ENCODE measurements at places on chromosomes 11 and 22. TPM values are rescaled to one million over a fixed set of nuclear protein-coding genes. Genes with fewer than 3 reads are reported as not detected.

Gene CLDN5
- 0.38 TPM for total RNA-seq

Gene UCP3
- total RNA-seq = 2.6 TPM

Gene CARD18
- not detected for total RNA-seq

Gene CTSW
- total RNA-seq = 12.3 TPM

Gene KRTAP5-1
- not detected for total RNA-seq

Gene BBOX1
- total RNA-seq = not detected

Gene OOSP4B
- total RNA-seq = not detected

Gene OR51B2
- not detected for total RNA-seq

Gene RBMXL2
- not detected for total RNA-seq

Gene CAPN1
- 65.5 TPM for total RNA-seq

Gene DGCR6L
- 38.1 TPM for total RNA-seq

Gene DEUP1
- not detected for total RNA-seq

- DNase-seq = no peak
Measured at GRCh38 chr11:64598797-64599697, 8.0 kb downstream of the SLC22A12 start.

DNA sequence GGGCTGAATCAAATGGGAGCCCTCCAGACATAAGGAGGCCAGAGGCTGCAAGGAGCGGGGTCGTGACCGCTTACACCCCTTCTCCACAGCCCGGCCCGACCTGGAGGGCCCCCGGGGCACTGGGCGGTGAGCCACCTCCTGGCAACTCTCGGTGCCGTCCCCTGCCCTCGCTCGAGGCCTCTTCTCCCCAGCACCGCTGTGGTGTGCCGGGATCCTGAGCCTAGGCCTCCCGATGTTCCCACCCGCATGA is 432 bp upstream of the GP1BB start:
- DNase-seq = no peak

DNA sequence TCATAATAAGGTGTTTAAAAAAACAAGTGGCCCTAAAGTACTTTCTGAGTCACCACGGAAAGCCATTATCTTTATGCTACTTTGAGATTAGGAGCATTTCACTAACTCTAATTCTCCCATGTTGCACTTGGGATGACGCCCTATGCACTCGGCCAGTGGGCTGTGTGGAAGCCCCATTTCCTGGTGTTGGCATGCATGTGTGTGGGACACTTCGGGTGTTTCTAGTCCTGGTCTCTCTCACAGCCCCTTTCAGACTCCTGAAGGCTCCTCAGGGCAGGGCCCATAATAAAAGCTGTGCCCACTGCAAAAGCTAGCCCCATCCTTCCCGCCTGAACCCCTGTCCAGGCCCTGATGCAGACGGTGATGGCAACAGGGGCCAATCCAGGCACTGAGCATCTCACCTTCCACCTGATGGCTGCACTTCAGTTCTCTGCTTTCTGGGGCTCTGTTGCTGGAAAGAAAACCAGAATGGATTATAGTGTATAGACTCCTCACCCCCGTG is 14.9 kb upstream of the FXYD2 start:
- DNase-seq = no peak

DNA sequence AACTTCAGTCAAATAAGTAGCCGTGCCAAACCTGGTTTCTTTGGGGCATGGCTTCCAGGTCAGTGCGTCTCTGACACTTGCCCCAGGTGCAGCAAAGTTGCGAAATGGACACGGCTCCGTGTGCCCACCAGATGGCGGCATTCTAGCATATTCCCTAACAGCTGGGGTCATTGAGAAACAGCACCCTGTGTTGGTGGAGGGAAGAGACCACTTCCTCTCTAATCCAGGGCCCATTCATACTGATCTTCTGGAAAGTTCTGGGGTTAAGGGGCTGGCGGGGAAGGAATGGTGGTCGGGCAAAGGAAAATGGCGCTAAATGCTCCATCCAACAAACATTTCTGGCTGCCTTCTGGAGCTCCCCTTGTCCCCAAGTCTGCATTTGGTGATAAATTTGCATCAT is 141.2 kb upstream of the TIMP3 start:
- DNase-seq = peak; percentile 36

DNA sequence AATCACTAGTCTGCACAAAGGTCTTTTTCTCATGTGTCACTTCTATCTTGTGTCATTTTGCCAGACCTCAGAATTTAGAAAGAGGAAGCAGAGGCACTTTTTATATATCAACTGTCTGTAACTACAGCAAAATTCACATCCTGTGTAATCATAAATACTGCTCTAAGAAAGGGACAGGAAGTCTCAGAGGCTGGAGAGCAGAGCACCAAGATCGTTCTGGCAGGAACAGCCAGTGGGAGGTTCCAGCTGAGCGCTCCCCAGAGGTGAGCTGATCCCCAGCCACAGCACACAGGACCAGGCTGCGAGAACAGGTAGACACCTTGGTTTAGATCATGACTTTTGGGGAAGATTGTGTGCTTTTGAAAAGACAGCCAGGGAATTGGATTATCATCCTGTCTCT is at the start of gene MS4A7:
MS4A7 (plus strand) TSS at position 179 of the 400 bp plus-strand sequence. CDS start 4,610 bp downstream, outside the sequence.
- DNase-seq = no peak

DNA sequence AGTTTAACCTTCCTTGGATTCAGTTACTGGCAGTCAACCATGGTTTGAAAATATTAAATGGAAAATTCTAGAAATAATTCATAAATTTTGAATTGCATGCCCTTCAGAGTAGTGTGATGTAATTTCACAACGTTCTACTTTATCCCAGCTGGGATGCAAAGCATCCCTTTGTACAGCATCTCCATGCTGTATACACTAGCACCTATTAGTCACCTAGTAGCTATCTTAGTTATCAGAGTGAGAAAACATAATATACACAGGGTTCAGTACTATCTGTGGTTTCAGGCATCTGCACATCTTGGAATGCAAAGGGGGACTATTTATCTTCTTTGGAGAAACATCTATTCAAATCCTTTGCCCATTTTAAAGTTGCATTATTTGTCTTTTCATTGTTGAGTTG is 30.8 kb downstream of the CBL start:
- DNase-seq = no peak

DNA sequence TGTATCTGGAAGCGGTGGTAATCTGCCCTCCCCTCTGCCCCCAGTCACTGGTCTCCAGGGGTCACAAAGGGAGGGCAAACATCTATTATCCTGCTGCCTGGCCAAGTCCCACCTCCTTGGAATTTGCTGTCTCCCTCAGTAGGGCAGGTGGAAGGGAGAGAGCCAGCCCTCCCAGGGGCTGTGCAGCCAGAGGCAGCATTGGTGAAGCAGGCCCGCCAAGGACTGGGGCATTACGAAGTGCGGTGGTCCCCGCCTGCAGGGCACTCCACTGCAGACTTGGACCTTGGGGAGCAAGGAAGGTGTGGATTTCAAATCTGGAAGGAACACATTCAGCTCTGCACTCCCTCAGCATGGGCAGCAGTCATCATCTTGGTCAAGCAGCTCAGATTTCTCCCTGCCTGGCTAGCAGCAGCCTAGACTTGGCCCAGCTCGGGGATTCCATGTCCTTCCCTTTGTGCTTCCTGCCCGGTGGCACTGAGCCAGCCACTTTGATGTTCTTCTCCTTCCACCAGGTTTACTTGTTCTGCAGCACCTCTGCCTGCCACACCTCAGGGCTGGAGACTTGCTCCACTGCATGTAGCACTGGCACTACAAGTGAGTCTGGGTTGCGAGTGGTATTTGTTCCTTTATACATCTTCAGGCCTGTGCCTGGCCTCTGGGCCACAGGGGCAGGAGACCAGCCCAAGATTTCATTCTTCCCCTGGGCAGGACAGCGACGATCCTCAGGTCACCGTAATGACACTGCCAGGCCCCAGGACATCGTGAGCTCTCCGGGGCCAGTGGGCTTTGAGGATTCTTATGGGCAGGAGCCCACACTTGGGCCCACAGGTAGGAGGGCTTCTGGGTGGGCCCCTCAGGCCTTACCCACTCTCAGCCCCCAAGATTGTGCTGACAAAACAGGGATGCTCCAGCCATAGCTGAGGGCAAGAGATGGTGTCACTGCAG is 7.4 kb downstream of the ZP1 start:
- DNase-seq = no peak

- DNase-seq = no peak
Measured at GRCh38 chr11:46338636-46338987, 8.7 kb upstream of the DGKZ start.

GRCh38 chr11:47887910-47888569 is 39.9 kb upstream of the NUP160 start:
- DNase-seq = no peak

- no peak for DNase-seq
Measured at GRCh38 chr11:84922836-84923235, 704.3 kb downstream of the DLG2 start.

DNA sequence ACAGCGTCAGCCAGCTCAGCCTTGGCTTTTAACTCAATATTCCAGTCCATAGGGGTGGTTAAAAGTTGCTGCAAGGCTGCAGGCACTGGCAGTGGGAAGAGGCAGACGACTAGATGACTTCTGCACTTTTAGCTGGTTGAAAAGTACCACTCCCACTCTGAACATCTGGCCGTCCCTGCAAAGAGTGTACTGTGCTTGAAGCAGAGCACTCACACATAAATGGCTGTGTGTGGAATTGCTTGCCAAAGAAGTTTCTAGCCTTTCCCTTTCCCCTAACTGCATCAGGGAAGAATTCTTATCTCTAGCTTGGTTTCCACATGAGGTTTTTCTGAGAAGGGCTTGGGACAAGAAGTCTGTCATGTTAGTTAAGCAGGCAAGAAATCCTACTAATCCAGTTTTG is 5.1 kb upstream of the PHLDB1 start:
- no peak for DNase-seq

- no peak for DNase-seq
Measured at GRCh38 chr11:17719028-17719937, at the start of gene MYOD1. Gene MYOD1 (plus strand): TSS chr11:17719571. CDS start chr11:17719783, 212 bp downstream.

- no peak for DNase-seq
Measured at GRCh38 chr11:73040046-73040445, 102.1 kb downstream of the FCHSD2 start.

DNA sequence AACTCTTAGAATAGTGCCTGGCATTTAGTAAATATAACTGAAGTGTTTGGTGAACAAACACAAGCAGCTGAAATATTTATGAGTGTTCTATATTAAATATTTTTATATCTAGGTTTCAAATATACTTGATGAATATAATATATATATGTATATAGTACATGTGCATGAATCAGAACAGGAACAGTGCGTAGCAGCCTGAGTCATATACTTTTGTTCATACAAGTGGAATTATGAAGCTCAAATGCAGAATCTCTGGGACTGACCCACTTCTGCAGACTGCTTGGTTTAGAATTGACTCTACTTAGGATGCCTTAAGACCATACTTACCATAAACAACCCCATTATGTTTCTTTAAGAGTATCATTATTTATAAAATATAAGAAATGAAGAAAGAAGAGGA is 997.8 kb upstream of the RAG2 start:
- DNase-seq = no peak

- DNase-seq = no peak
Measured at GRCh38 chr11:134764966-134765365, 352.9 kb upstream of the B3GAT1 start.

DNA sequence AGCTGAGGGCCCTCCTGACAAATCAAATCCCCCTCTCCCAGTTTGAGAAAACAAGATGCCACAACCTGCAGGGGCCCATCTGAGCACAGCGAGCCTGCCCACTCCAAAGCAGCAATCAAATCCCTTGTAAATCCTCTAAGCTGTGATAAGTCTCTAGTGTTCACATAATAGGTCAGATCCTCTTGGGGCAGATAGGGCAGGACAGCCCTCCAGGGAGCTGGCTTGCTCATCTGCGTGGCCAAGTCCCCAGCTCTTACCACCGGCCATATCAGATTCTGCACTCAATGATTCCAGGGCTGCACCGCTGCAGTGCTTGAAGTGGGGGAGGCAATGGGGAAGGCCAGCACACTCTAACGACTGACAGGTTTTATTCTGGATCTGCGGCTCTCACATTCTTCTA is 29.6 kb upstream of the FLI1 start:
- DNase-seq = no peak

DNA sequence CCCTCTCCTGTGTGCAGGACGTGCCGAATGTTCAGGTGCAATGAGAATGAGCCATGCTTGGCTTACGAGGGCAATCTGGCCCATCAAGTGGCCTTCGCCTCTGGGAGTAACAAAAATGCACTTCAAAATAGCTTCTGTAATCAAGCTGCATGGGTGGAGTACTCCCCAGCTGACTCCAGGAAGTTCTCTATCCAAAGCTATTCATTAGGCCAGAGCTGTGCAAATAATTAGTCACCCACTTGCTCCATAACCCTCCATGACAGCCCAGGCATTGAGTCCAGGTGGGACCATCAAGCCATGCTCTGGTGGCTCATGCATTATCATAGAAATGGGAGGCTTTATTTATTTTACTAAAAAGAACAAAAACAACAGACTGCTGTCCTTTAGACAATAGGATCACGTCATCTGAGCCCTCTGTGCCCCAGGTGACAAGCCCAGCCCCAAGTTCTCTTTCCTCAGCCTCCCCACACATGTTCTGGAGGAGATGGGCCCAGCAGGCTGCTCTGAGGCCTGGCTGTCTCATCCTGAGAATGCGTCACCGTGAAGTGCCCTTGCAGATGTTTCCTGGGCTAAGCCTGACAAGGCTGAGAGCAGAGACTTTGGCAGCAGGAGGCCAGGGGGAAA is 244.7 kb downstream of the ETS1 start:
- peak; percentile 38 for DNase-seq

- no peak for DNase-seq
Measured at GRCh38 chr22:48287031-48287430, 1524.6 kb downstream of the TBC1D22A start.

- DNase-seq = no peak
Measured at GRCh38 chr11:28384418-28384817, 276.2 kb downstream of the METTL15 start.

- DNase-seq = no peak
Measured at GRCh38 chr22:46137218-46137766, 13.0 kb upstream of the PPARA start.

DNA sequence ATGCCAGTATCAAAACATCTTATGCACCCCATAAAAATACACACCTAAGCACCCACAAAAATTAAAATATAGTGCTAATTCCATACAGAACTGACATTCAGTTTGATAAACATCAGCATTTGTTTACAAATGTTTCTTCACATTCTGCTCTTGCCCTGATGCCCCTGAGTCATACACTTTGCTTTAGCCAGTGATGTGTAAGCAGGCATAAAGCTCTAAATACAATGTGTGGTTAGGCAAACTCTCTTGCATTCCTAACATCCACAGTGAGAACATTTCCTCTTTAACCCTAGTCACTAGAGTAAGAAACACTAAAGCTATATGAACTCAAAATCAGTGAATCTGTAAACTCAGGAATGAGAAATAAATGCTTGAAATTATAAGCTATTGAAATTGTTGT is 1060.7 kb downstream of the FAM181B start:
- DNase-seq = no peak

GRCh38 chr11:36684840-36685801 is 87.1 kb upstream of the RAG2 start:
- DNase-seq = peak; percentile 7

DNA sequence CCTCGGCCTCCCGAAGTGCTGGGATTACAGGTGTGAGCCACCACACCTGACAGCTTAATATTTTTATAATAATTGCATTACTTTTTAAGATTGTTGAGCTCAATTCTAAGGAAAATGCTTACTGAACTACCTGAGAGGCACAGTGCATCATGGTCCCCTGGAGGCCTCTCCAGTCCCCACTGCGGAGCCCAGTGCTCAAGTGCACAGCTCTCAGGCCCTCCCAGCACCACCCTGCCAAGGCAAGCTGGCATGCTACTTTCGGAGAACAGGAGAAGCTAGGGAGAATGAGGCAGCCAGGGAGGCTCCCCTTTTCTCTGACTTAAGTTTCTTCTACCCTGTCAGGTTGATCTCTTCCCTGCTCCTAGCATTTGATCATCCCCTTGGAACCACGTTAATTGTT is 64.2 kb upstream of the CECR2 start:
- no peak for DNase-seq

All from activated T-cell treated with anti-CD3 and anti-CD28 coated beads, Interleukin-2, amount 50 U/mL, for 4 hours (primary cell).